ENCODE measurements at places on chromosomes 1 and 21.

- DNase-seq, result no peak
Observed at GRCh38 chr21:44748621-44749020, 37.2 kb upstream of the TSPEAR start.

DNA sequence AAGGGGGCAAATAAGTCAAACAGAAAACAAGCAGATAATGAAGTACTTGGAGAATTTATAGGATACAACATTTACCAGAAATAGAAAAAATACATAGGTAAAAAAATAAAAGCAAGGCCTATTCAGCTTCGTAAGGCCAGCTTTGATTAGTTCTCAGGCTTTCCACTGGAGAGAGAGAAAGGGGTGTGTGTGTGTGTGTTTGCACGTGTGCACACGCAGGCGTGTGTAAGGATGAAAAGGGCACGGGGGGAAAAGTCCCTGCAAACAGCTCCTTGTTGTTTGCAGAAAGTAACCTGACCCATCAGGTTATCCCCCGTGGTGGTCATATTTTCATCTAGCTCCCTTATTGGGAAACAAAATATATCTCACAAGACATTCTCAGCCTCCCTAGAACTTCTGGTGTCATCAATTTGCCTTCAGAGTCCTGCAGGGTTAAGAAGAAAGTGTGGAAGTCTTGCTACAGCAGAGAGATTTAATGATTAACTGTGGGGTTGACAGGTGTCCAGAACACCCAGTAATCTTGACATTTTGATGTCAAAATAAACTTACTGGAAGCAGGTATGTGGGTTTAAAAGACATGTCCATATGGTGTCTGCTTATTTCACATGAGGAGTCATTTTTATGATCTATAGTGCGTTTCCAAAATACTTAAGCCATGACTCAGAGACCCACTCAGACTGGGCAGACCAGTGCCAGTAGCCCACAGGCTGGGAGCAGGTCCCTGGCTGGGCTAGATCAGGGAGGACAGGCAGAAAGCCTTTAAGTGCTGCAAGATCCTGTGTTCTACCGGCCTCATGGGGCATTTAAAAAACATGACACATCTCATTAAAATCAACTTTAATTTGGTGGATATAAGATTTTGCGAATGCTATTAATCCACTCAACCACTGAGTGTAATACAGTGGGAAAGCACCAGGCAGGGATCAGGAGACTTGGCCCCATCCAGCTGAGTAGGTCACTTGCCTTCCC is 487.6 kb upstream of the CAMK1G start:
- DNase-seq, result no peak

- DNase-seq, result no peak
Observed at GRCh38 chr1:11114966-11115365, 15.3 kb upstream of the EXOSC10 start.

GRCh38 chr1:37794372-37795339 is 1.0 kb downstream of the MANEAL start:
- DNase-seq, result no peak

DNA sequence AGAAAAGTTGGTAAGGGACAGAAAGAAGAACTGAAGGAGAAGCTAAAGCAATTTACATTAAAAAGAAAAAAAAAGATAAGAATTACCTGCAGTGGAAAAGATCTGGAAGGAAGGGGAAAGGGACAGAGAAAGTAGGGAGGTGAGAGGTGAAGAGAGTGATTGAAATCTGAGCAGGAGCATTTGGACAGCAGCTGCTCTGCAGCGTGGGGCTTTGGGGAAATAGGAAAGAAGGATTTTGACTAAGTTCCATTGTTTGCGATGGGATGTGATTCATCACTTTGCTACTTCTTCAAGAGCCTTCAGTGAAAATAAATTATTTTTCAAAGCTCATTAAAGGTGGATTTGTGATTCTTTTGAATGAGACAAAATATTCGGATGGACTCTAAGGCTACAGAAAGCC is 26.1 kb upstream of the NMNAT2 start:
- DNase-seq, result no peak

DNA sequence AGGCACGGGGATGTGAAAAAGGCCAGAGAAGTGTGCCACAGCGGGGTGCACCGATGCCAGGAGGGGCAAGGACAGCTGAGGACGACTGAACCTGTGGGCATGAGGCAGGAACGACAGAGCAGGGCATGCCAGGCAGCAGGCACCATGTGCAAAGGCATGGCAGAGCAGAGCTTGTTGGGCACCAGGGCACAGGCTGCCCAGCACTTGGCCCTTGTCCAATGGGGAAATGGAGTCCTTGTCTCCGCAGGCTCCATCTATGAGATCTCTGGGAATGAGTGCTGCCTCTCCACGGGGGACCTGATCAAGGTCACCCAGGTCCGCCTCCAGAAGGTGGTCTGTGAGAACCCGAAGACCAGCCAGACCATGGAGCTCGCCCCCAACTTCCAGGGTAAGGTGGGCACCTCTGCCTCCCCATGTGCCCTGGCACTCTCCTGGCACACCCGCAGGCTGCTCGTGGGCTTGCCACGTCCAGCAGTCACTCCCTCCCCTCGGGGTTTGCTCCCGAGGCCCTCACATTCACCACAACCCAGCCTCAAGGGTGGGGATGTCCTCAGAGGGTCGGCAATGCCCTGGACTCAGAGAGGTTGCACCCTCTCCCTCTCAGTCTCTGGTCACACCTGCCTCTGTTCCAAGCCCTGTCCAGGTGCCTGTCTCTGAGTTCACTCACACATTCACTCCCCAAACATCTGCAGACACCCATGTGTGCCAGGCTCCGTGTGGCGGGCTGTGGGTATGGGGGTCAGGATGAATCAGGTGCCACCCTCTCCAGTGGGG is 4.2 kb downstream of the THEMIS2 start:
- DNase-seq, result no peak

DNA sequence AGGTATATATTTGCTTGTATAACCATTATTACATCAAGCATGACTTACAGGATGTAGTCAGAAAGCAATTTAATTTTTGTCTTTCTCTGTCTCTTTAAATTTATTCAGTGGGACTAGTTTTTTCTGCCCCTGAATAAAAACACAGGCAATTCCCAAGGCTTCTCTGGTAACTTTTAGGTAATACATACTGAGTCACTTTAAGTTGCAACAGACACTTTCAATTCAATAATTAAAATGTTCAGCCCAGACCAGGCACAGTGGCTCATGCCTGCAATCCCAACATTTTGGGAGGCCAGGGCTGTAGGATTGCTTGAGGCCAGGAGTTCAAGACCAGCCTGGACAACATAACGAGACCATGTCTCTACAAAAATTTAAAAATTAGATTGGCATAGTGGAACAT is 12.3 kb downstream of the SLC44A3 start:
- DNase-seq, result no peak

DNA sequence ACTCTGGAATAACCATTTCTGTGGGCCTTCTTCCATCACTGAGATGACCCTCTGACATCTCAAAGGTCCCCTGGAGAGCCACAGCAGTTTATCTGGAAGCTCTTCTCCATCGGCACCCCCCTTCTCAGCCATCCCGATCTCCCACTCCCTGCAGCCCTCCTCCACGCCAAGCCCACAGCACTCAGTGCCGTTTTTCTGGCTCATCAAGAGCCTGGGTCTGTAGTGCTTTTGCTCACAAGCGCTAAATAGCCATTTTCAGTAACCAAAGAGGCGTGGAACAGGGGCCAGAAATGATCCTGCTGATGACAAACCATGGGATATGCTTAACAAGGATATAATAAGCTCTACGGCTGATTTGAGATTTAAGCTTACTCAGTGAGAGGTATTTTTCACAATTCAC is 17.6 kb downstream of the SEC16B start:
- no peak for DNase-seq

DNA sequence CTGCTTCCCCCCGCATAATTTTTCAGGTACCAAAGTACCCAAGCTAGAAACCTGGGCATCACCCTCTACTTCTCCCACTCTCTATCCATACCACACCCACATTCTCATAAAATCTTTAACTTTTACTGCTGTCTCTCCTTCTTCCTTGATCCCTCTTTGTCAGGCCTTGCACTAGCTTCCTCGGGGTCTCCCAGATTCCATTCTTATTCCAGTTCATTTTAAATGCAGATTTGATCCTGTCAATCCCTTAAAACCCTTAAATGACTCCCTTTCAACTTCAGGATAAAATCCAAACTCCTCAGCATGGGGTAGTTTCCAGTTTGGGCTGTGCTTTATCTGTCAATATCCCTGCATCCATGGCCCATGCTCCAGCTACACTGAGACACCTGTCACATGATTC is 343.5 kb downstream of the PBX1 start:
- DNase-seq, result no peak

GRCh38 chr1:2176615-2177014 is 18.0 kb downstream of the FAAP20 start:
- DNase-seq, result no peak

DNA sequence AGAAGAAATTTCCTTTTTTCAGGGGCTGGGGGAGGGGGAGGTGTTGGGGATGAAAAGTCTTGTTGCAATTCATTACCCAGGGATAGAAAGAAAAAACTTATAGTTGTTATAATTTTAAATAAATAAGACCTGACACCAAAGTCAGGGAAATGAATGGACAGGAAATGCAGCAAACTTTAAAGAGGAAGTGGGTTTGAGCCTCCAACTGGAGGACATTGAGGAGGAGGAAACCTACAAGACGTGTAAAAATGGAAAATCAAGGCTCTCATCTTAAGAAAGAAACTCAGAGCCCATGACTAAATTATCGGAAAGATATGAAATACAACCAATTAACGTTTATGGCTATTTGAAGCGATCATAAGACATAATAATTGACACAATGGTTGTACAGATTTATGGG is 54.4 kb downstream of the NIBAN1 start:
- DNase-seq, result no peak

DNA sequence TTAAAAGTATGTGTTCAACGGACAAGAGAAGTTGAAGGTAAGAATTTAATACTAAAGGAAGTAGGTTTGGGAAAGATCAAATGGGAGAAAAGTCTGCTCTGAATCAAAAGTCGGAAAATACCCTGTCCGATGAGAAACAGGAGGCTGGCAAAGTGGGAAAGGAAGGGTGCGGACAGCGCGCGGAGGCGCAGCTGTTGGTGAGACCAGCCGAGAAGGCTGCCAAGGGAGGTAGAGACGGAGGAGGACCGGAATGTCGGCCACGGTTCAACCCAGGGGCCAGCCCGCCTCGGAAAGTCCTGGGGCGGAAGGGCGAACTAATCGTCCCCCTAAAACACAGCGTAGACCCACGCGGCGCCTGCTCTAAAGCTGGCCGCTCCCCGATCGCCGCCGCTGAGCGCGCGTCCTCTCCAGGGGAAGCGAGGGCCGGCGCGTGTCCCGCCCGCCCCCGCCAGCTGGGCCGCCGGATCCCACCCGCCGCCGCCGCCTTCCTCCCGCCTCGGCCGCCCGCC is 639 bp upstream of the SPATA1 start:
- DNase-seq, result no peak

DNA sequence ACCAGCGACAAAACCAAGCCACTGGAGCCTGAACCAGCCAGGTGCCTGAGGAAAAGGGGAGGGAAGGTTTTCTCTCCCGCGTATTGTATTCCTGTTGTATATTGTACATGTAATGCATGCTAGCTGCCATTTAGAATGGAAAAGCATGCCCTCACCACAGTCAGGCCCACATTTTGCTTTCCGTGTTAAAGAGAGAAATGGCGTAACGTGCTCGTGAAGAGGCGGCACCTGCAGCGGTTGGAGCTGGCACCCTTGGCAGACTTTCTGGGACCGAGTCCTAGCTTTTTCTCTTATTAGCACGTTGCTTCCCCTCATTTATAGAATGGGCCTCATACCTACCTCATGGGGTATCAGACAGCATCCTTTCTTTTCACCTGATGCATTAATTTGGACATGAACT is 135.3 kb upstream of the IRF2BP2 start:
- no peak for DNase-seq
